ENCODE measurements at places on chromosomes 2 and 18.

- peak; percentile 37 for DNase-seq
Measured at GRCh38 chr2:191150230-191150599, 579 bp downstream of the STAT4 start.

DNA sequence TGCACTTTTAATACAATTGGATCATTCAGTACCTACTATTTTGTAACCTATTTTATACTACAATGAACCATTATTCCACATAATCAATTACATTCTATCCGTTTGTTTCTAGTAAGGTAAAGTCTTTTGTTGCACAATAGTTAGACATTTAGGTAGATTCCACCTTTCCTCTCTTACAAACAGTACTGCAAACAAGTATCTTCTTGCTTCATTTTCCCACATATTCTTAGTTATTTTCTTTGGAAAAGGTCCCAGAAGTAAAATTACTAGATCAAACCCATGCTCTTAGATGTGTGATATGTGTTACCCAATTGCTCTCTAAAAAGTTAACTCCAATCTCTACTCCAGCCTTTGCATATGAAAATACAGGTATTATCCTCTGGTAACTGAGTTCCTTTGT is 49.6 kb downstream of the SPIRE1 start:
- DNase-seq, result no peak

- DNase-seq, result no peak
Measured at GRCh38 chr2:40284797-40285196, 167.1 kb downstream of the SLC8A1 start.

GRCh38 chr18:80103231-80103630 is 5.8 kb upstream of the ADNP2 start:
- DNase-seq, result no peak

- DNase-seq, result peak; percentile 76
Measured at GRCh38 chr2:39188960-39189494, 54.7 kb downstream of the CDKL4 start.

DNA sequence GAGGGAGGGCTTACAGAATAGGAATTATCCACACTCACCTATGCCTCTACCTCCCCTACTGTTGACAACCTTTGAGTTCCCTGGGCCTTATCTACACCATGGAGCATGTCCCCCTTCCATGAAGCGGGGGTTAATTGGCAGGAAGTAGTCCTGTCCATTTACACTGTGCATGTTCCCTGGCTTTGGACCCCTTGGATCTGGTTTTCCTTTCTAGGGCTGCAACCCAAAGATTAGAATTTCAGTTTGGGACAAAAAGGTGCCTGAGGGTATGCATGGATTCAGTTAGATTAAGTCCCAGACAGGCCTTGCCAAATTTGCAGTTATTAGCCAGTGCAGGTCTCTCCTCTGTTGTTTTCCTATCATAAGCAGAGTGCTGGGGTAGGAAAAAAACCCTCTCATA is 180.3 kb downstream of the CMPK2 start:
- DNase-seq, result no peak

- DNase-seq, result no peak
Measured at GRCh38 chr2:69097891-69098655, 85.1 kb downstream of the ANTXR1 start.

DNA sequence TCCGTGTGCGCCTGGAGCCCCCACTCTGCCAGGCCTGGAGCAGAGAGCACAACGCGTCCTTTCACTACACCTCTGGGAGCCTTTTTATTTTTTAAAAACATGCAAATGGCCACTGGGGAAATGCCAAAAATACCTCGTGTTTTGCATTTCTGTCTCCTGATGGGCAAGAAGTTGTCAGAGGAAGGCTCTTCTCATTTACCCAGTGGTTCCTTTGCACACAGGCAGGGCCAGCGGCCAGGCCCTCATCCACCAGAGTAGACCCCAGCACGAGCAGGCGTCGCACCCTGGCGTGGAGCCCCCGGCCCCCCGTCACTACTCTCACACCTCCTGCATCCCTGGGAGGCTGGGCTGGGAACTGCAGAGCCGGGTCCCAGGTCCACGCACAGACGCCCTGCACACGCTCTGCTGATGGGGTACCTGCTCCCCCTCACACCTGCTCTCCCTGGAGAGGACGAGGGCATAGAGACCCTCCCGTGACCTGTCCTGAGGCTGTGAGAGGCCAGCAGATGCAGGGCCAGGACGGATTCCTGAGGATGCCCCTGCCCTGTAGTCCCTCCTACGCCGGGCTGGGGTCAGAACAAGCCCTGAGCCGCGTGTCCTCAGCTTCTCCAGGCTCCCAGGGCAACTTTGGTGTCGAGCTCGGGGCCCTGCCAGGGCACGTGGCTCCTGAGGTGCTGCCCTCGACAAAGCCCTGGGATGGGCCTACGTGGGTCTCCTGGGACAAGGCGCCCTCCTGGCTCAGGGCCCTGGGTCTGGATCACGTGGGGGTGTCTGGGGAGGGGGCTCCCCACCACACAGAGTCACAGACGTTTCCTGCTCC is 65.0 kb downstream of the NFATC1 start:
- DNase-seq, result no peak

DNA sequence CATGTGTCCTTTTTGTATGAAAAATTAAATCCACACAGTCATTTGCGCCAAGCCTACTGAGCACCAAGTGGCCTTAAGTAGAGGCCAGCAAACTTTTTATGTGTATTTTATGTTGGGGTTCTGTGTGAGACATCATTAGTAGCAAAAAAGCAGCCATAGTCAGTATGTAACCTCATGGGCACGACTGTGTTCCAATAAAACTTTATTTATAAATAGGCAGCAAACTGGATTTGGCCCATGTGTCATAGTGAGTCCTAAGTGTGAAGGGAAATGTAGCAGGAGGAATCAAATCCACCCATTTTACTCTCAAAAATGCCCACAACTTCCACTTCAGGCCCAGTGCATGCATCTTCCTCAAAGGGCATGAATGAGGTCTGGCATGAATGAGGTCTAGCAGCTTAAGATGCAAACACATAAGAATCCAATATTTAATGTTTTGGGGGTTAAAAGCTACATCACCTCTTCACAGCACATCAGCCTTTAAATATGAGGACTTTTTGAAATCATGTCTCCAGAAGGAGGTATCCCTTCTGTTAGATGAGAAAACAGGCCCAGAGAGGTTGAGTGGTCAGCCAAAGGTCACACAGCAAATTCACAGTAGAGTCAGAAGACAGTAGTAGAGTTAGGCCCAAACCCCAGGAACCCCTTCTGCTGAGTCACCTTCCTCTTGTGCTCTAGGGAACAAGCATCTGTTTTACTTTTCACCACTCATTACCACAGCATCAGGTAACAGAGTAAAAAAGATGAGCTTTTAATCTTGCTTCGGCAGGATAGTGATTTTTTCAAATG is 45.6 kb downstream of the MREG start:
- DNase-seq, result peak; percentile 56

DNA sequence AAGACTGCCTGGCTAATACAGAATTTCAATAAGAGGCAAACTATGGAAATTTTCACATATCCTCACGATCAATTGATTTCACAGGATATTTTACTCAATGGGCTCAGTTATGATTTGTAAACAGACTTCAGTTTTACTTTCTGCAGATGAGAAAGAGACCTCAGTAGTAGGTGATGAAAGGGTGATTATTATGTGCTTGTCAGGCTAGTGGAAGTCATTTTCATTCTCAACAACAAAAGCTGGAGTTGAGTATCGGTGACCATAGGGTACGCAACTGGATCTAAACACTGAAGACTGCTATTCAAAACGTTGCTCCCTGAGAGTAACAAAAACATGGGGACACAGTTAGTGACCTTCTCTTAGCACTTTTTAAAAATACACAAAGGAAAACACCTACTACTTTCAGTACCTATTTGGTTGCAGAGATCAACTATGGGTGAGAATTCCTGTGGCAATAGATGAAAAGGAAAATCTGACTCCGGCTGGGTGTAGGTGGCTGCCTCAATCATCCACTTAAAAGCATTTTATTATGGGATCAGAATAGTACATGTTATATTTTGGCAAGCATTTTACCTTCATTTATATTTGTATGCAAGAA is 126.2 kb upstream of the VRK2 start:
- no peak for DNase-seq

- peak; percentile 49 for DNase-seq
Measured at GRCh38 chr2:171136024-171136423, 24.7 kb downstream of the TLK1 start.

DNA sequence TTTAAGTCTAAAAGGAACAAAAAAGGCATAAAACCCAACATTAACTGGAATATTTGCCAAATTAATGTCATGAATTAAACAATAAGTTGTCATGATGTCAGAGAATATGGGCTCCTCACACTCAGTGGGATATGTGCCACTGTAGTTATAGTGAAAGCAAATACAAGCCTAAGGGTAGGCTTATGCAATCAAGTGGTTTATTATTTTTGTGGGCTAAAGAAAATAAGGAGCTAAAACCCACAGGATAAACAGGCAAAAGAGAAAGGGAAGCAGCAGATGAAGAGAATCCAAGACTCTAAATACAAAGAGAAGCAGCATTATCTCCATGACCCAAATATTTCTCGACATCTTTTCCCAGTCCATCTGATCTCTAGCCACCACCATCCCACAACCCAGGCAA is 17.5 kb downstream of the YWHAQ start:
- no peak for DNase-seq

DNA sequence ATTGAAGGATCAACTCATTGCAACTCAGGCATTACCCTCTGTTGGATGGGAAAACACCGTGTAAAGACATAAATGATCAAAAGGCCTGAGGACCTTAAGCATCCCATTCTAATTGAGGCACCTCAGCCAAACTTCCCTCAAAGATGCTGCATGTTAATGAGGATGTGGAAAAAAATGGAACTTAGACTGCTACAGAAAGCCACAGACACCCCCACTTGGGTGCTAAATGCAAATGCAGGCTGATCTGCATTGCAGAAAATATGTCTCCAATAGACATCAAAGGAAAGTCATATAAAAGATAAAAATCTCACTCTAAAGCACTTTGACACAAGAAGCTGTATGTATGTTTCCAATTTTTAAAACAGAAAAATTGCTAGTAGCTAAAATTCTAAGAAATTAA is 504.7 kb downstream of the KCNJ3 start:
- DNase-seq, result no peak

GRCh38 chr18:43012951-43013350 is 102.5 kb downstream of the RIT2 start:
- no peak for DNase-seq

GRCh38 chr2:78977661-78978145 is 47.8 kb upstream of the REG3G start:
- DNase-seq, result no peak

DNA sequence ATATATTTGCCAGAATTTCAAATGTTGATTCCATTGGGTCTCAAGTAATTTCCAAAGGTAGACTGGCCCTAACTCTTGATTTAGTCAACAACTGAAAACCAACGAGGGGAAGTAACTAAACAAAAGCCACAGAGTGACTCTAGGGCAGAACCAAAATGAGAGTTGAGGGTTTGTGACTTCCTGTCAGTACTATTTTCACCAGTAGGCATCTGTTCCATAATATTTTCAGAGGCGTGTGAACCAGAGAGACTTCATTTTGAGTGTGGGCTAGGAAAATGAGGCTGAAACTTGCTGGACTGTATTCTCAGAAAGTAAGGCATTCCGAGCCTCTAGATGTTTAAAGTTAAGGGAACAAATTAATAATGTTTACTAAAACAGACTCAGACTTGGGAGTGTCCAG is 70.6 kb downstream of the GDF7 start:
- peak; percentile 37 for DNase-seq

DNA sequence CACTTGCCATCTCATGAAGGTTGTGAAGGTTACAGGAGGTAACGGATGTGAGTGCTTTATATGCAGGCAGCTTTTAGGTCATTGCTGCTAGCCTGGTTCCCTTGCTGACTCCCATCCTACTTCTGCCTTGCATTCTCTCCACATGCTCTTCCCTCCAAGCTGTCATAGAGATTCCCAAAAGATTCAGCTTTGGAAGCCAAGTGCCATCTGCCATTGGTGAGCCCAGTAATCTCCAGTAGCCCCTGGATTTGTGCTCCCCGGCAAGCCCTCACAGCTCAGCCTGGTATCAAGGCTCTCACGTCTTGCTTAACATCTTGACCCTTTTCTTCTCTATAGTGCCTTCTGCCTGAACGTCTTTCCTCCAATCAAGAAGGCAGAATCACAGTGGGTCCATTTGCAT is 61.6 kb downstream of the MYT1L start:
- no peak for DNase-seq

DNA sequence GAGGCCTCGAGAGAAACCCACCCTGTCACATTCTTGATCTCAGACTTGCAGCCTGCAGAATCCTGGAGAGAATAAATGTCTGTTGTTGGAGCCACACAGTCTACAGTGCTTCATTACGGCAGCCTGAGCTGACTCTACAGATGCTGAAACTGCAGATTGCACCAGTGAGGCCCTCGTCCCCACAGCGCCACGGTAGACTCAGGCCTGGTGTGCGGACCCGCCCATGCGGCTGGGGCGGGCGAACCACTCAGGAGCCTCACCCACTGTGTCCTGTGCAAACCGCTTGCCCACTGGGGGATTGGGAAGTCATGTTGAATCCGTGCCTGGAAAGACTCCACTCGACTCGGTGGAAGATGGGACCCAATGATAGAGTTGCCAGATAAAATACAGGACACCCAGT is 125.2 kb upstream of the COPS8 start:
- no peak for DNase-seq

GRCh38 chr18:37619964-37620363 is 54.4 kb upstream of the CELF4 start:
- DNase-seq, result no peak

DNA sequence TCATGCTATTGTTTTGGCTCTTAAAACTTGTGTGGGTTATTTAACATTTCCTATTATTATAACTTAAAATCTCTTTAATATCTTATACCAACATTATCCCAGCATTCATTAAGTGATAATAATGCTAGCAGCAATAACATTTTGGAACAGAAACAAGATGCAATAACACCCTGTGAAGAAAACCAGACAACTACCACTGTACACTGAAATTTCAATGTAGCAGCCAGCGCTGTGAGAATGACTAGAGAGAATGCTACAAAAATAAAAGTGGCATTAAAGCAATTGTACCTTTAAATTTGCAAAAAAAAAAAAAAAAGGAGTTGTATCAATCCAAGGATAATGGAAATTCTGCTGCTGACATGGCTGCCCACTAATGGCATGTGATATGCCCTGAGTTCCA is 269.9 kb downstream of the TTC32 start:
- DNase-seq, result no peak

GRCh38 chr2:210287301-210287700 is 27.7 kb downstream of the MYL1 start:
- no peak for DNase-seq

GRCh38 chr2:36461039-36461681 is 105.6 kb downstream of the CRIM1 start:
- DNase-seq, result peak; percentile 52

- no peak for DNase-seq
Measured at GRCh38 chr18:28027755-28028154, 149.2 kb downstream of the CDH2 start.

DNA sequence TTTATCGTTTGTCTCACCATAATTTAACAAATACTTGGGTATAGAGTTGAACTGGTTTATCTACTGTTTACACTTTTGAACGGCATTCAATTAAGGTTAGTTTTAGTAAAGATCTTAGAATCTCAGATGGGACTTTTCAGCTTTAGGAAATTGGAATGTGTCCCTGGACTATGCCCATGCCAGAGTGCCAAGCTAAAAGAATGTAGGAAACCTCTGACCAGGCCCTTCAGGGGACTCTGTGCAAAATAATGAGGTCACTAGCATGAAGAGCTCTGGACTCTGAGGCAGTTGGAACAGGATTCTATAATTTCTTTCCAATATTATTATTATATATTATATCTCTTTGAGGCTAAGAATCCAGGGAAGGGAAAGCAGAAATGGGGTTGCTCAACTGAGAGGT is 13.5 kb downstream of the DIS3L2 start:
- DNase-seq, result no peak

GRCh38 chr2:239279508-239280295 is 121.1 kb downstream of the HDAC4 start:
- DNase-seq, result no peak
